CD4-positive, alpha-beta T cell treated with Interleukin-12 subunit alpha and Interleukin-12 subunit beta, for 1 hour (primary cell): ENCODE measurements at places on chromosomes 12 and 14.
A peak's percentile ranks its signal among the peaks of the same experiment; 100 is the strongest.

- DNase-seq: no peak
Observed at GRCh38 chr12:22709292-22709691, 84.3 kb downstream of the ETNK1 start.

DNA sequence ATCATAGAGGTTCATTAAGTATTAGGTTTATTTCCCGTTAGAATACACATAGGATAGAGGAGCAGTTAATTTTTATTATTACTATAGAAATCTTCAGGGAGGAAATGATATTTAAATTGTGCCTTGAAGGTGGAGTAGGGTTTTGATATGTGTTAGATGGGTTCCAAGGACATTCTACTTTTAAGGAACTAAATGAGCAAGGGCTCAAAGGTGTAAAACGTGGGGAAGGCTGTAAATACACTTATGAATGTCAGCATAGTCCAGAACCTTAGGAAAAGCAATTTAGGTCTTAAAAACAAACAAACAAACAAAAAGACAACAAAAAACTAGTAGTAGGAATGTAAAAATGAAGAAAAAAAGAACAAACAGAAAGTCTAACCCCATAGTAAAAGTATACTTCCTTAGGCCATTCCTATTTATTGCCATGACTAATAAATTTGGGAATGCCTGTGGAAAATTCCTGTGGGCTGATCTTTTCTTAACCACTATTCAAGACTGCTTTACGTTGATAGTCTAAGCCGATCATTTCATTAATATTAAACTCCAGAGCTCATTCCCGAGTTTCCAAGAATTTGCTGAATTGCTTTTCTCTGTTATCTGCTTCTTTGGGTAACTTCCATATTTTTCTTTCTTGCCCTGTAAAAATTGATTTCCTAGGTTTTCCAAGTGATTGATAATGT lies 180.3 kb downstream of the RAD51B start:
- DNase-seq: no peak

- no peak for DNase-seq
Observed at GRCh38 chr12:69042970-69043369, 110.0 kb upstream of the CPM start.

DNA sequence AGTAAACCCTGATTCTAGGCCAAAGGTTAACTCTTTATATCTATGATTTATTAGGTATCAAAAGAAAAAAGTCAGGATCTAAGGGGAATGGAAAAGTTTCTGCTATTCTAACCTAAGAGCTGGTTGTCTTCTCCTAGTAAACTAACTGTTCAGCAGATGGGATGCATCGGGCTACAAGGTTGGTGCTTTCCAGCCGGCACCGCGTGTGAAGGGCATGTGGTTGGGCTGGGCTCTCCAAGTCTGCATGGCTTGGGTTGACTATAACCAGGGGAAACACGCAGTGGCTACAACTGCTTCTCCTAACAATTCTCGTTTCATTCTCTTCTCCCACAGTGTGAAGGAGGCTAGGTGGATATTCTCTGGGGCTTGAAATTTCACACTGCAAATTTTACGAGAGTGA lies 354.5 kb downstream of the APAF1 start:
- DNase-seq: no peak

DNA sequence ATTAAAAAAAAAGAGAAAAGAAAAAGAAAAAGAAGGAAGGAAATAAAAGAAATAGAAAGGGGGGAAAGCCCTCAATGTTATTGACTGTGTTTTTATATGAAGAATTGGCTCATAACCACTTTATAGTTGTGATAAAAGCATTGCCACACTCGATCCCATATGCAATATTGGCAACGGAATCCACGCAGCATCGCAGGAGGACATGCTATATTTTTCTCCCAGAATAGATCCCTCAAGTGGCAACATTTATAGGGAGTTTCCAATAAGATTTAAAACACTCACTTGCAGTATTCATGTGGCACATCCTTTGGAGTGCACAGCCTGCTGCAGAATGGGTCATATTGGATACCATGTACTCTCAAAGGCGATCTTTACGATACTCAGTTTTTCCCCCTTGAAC lies 223.3 kb downstream of the EGLN3 start:
- DNase-seq: no peak

GRCh38 chr14:100020629-100021028 lies 44.6 kb upstream of the EVL start:
- no peak for DNase-seq

DNA sequence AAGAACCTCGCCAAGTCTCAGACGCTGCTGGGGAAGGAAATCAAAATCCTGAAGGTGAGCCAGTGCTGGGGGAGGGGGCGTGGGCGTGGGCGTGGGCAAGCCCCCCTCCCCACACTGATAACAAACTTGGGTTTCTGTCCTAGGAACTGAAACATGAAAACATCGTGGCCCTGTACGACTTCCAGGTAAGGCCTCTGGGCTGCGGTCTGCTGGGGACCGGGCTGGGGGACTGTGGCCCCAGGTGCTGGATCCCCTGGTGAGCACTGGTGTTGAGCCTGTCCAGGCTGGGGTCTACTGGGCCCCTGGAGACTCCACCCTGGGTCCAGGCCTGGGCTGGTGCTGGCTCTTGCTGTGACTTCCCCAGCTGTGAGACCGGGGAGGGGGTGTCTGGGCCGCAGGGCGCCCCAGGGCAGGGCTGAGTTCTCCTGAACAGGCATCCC lies 1.2 kb downstream of the ULK1 start:
- DNase-seq: peak; percentile 17

- DNase-seq: no peak
Observed at GRCh38 chr12:116408489-116409250, 131.2 kb upstream of the MED13L start.

GRCh38 chr12:113273053-113273725 lies 51.9 kb downstream of the TPCN1 start:
- no peak for DNase-seq

DNA sequence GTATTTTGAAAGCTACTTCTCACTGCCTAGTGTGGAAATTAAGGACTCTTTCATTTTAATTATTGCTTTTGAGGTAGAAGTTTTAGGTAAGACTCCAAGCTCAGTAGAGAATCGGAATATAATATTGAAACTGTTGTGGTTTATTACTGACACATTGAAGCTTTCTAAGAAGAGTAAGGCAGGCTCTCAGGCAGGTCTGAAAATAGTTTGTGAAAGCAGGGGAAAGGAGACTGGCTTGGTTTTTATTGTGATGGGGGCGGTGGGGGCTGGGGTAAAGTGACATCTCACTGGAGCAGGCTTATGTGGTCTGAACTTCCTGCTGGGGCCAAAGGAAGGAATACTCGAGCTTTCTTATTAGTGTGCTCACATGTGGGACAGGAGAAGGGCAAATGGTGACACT lies 79.5 kb downstream of the OTOGL start:
- no peak for DNase-seq

GRCh38 chr12:109670731-109671130 lies 42.9 kb upstream of the FAM222A start:
- no peak for DNase-seq
